T1000 (cell line): ENCODE measurements at places on chromosomes 3 and 15.

GRCh38 chr15:78247911-78248310 lies 13.5 kb upstream of the ACSBG1 start:
- no peak for DNase-seq

- DNase-seq: no peak
These were observed 111.8 kb upstream of the C15orf61 start for GRCh38 chr15:67409175-67409574.

GRCh38 chr3:26381411-26381810 lies 241.2 kb upstream of the LRRC3B start:
- DNase-seq: no peak

DNA sequence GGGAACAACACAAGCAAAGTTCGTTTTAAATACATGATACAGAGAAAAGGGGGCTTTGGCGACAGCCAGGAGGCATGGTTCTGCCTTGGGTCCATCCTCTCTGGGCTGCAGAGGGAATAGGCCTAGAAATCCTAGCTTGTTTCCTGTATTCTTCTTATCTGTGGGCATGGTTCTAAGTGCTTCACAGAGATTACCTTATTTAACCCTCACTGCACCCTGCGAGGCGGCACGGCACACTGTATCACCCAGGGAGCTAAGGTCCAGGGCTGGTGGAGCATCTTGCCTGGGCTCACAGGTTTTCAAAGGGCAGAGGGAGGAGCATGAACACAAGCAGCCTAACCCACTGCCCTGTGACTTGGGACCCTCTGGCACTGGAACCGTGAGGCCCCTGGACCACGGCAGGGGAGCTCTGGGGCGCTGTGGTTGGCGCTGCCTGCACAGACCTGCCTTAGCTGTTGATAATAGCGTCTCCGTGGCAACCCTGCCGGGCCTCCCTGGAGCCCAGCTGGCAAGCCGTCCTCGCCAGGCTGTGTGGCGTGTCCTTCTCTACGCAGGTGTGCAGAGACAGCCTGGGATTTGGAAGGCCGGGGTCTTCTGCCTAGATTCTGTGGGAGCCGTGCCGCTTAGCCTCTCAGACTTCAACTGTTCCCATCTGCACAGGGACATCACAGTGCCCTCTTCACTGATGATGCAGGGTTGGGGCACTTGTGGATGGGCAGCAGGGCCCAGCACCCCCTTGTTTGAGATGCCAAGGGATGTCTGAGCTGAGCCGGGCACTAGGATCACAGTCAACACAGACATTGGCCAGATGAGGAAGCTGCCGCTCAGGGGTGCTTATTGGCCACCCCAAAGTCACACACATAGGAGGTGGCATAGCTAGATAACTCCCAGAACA lies 154.6 kb upstream of the TLE3 start:
- no peak for DNase-seq

- DNase-seq: no peak
These were observed 91.9 kb downstream of the RORA start for GRCh38 chr15:61137105-61137792.

DNA sequence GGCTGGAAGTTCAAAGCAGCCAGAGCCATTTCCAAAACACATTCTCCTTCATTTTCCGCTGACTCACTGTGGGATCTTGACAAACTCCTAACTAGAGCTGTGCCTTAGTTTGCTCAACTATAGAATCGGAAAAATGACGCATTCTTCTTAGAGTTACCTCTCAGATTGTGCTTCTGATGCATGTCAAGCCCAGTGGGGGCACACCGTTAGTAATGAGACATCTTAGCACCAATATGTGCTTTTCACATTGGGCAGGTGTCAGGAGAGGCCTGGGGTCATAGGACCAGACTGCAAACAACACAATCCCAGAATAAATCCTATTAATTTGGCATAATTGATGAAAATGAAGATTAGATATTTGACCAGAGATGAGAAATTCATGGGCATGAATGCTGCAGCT lies 71.3 kb upstream of the UBE3A start:
- no peak for DNase-seq

GRCh38 chr3:49610666-49611280 lies 56.5 kb downstream of the BSN start:
- DNase-seq: no peak
